ENCODE measurements at places on chromosomes 7 and 10.

- DNase-seq, result no peak
Observed at GRCh38 chr10:88849234-88849633, 2.4 kb downstream of the ANKRD22 start.

GRCh38 chr7:111802194-111802772, 240.0 kb upstream of the IMMP2L start:
- DNase-seq, result no peak

DNA sequence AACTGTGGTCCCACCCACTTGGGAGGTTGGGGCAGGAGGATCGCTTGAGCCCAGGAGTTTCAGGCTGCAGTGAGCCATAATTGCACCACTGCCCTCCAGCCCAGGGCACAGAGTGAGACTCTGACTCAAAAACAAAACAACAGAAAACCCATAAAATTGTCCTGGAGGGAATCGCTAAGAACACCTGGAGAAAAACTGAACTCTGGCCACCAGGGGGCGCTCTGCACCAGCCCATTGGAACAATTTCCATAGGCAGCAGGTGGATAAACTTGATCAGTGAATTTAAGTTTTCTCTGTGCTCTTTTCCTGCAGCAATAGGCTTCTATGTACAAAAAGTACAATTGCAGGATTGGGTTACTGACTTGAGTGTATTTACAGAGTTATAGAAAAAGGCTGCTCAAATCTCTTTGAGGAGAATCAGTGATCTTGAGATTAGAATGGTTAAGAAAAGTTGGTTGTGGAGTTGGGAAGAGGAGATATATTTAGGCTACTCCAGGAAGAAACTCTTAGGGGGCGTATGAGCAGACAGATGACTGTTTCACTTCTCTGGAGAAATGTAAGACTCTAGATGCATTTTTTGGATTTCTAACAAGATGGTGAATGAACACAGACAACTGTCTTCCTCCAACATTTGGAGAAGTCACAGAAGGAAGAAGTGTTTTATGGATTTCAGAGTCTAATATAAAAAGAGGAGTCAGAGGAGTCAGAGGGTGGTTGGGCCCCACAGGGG, 274.9 kb upstream of the GALNT17 start:
- peak; percentile 65 for DNase-seq

GRCh38 chr10:74976565-74976964, 134.9 kb upstream of the SAMD8 start:
- DNase-seq, result no peak
